Activated naive CD8-positive, alpha-beta T cell treated with anti-CD3 and anti-CD28 coated beads, Interleukin-2, amount 10 ng/mL, durations not matched to agents 7 days and 5 days (primary cell): ENCODE measurements at places on chromosomes 16 and 17. TPM values are rescaled to one million over a fixed set of nuclear protein-coding genes. Genes with fewer than 3 reads are reported as not detected.

GRCh38 chr17:18008496-18009268 lies 30.3 kb downstream of the ATPAF2 start:
- no peak overlapping the region for H3K4me3 ChIP-seq
- H3K27ac ChIP-seq: no peak overlapping the region
- peaks cover 6% of the 10 kb centered on the region for H3K4me1 ChIP-seq
- DNase-seq: no peak
- H3K27me3 ChIP-seq: no peaks in the 10 kb centered on the region

- no peaks in the 10 kb centered on the region for H3K36me3 ChIP-seq
- peak; percentile 64 for DNase-seq
- peaks cover 2% of the 10 kb centered on the region for H3K27me3 ChIP-seq
- no peak overlapping the region for H3K4me3 ChIP-seq
Observed at GRCh38 chr16:48117217-48118105, 38.3 kb downstream of the ABCC12 start.

GRCh38 chr16:47644661-47645060 lies 183.5 kb downstream of the PHKB start:
- H3K4me3 ChIP-seq: no peak overlapping the region
- peaks cover 14% of the 10 kb centered on the region for H3K36me3 ChIP-seq
- H3K4me1 ChIP-seq: peaks cover 14% of the 10 kb centered on the region
- H3K27me3 ChIP-seq: no peaks in the 10 kb centered on the region
- no peak overlapping the region for H3K27ac ChIP-seq

CNGB1 gene
- not detected for total RNA-seq

- H3K4me3 ChIP-seq: peak overlapping the region; percentile 85
- peak; percentile 60 for DNase-seq
- peaks cover 26% of the 10 kb centered on the region for H3K4me1 ChIP-seq
Observed at GRCh38 chr16:56662357-56663354, 4.9 kb downstream of the MT1F start.

DNA sequence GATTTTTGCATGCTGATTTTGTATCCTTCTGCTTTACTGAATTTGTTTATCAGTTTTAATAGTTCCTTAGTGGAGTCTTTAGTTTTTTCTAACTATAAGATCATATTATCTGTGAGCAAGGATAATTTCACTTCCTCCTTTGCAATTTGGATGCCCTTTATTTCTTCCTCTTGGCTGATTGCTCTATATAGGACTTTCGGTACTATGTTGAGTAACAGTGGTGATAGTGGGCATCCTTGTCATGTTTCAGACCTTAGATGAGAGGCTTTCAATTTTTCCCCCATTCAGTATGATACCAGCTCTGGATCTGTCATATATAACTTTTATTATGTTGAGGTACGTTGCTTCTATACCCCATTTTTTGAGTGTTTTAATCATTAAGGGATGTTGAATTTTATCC lies 224.5 kb upstream of the CNTNAP4 start:
- H3K27me3 ChIP-seq: no peaks in the 10 kb centered on the region
- H3K36me3 ChIP-seq: no peaks in the 10 kb centered on the region
- no peak for DNase-seq
- H3K4me1 ChIP-seq: no peaks in the 10 kb centered on the region

GRCh38 chr17:45575126-45575885 lies 84.8 kb upstream of the PLEKHM1 start:
- H3K4me3 ChIP-seq: no peak overlapping the region
- H3K27me3 ChIP-seq: no peaks in the 10 kb centered on the region
- peaks cover 35% of the 10 kb centered on the region for H3K36me3 ChIP-seq
- no peak overlapping the region for H3K27ac ChIP-seq
- peaks cover 35% of the 10 kb centered on the region for H3K4me1 ChIP-seq
- no peak for DNase-seq

RPL13 gene
- total RNA-seq: 2,631 TPM

- H3K4me1 ChIP-seq: no peaks in the 10 kb centered on the region
- no peak for DNase-seq
- no peak overlapping the region for H3K4me3 ChIP-seq
Observed at GRCh38 chr17:9714801-9715200, 69.5 kb downstream of the USP43 start.

- DNase-seq: no peak
- H3K4me1 ChIP-seq: peaks cover 2% of the 10 kb centered on the region
- no peak overlapping the region for H3K4me3 ChIP-seq
- no peaks in the 10 kb centered on the region for H3K27me3 ChIP-seq
Observed at GRCh38 chr16:87295259-87295658, 21.9 kb downstream of the C16orf95 start.

DNA sequence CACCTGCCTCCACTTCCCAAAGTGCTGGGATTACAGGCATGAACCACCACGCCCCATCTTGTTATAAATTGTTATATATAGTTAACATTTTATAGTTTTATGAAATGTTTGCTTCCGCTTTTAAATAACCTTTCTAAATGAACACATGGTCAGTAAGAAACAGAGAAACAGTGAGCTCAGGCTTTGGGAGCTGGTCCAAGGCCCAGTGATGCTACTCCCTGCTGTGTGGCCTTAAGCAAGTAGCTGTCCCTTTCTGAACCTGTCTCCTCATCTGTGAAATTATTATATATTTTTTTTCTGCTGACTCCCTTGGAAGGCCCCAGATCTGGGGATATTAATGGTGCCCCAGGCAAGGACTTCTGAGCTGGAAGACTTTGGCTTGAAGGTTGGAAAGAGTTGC lies 19.0 kb downstream of the CPNE2 start:
- peaks cover 6% of the 10 kb centered on the region for H3K4me1 ChIP-seq
- H3K36me3 ChIP-seq: no peaks in the 10 kb centered on the region
- DNase-seq: no peak
- no peak overlapping the region for H3K27ac ChIP-seq
- peaks cover 3% of the 10 kb centered on the region for H3K27me3 ChIP-seq
- no peak overlapping the region for H3K4me3 ChIP-seq
